ENCODE measurements at places on chromosomes 12 and 14. TPM values are rescaled to one million over a fixed set of nuclear protein-coding genes. Genes with fewer than 3 reads are reported as not detected.

- no peak overlapping the region for H3K4me3 ChIP-seq
- no peak overlapping the region for H3K27ac ChIP-seq
- no peaks in the 10 kb centered on the region for H3K36me3 ChIP-seq
Observed at GRCh38 chr14:82796086-82796485, 1262.4 kb upstream of the SEL1L start.

DNA sequence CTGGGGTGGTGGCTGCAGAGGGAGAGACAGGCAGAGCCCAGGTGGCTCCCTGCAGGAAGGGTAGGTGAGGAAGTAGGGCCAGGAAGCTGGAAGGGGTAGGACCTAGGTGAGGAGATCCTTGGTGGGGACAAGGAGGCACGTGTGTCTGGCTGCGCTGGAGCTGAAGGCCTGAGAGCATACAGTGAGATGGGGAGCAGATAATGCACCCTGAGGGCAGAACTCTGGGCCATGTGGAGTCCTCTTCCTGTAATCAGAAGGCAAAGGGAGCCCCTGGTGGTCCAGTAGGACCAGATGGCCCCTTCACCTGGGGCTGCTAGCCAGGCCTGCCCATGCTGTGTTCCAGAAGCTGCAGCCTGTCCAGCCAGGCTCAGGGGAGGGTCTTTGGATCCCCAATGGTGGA, 15.3 kb upstream of the KRT80 start:
- H3K4me1 ChIP-seq, result peaks cover 1% of the 10 kb centered on the region
- no peak for DNase-seq
- H3K36me3 ChIP-seq, result no peaks in the 10 kb centered on the region
- no peak overlapping the region for H3K27ac ChIP-seq
- H3K4me3 ChIP-seq, result no peak overlapping the region
- H3K27me3 ChIP-seq, result no peaks in the 10 kb centered on the region

LHX5 gene
- not detected for total RNA-seq

GRCh38 chr12:115758183-115758582, 519.3 kb downstream of the MED13L start:
- no peak for DNase-seq
- H3K4me3 ChIP-seq, result no peak overlapping the region
- H3K4me1 ChIP-seq, result no peaks in the 10 kb centered on the region
- no peaks in the 10 kb centered on the region for H3K27me3 ChIP-seq

- DNase-seq, result no peak
- H3K4me1 ChIP-seq, result peaks cover 6% of the 10 kb centered on the region
- peaks cover 28% of the 10 kb centered on the region for H3K36me3 ChIP-seq
- H3K27ac ChIP-seq, result no peak overlapping the region
Observed at GRCh38 chr12:111745211-111745610, 21.5 kb upstream of the ALDH2 start.

DNA sequence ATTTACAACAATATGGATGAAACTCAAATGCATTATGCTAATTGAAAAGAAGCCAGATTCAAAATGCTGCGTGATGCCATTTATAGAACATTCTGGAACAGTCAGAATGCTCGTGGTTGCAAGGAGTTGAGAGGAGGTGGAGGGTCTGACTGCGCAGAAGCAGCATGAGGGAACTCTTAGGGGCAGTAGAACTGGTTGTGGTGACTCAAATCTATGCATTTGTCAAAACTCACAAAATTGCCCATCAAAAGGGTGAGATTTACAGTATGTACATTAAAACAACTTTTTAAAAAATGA, 113.7 kb upstream of the PDZRN4 start:
- H3K4me3 ChIP-seq, result no peak overlapping the region
- no peaks in the 10 kb centered on the region for H3K27me3 ChIP-seq
- H3K27ac ChIP-seq, result no peak overlapping the region

DNA sequence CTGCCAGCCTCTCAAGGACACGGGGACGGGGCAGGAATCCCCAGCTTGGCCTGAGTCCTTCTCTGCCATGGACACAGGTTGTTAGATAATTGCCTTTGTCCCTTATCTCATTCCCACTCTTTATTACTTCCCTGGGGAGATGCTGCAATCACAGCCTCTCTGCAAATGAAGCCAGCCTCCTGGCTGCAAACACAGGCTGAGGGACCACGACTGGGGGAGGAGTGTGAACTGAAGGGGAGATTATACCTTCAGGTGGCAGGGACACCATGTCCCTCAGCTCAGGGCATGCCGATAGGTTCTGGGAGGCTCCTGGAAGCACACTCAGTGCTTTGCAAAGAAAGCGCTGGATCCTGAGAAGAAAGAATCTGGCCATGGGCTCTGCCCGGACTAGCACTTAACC, 16.1 kb upstream of the CHGA start:
- H3K4me3 ChIP-seq, result no peak overlapping the region
- no peak overlapping the region for H3K27ac ChIP-seq
- H3K27me3 ChIP-seq, result no peaks in the 10 kb centered on the region
- no peaks in the 10 kb centered on the region for H3K36me3 ChIP-seq

- DNase-seq, result no peak
- no peaks in the 10 kb centered on the region for H3K4me1 ChIP-seq
- H3K36me3 ChIP-seq, result no peaks in the 10 kb centered on the region
- no peaks in the 10 kb centered on the region for H3K27me3 ChIP-seq
Observed at GRCh38 chr12:54662026-54662425, 13.9 kb upstream of the DCD start.

DPPA3 gene
- total RNA-seq, result not detected

CCDC175 gene
- total RNA-seq, result 0.78 TPM

DNA sequence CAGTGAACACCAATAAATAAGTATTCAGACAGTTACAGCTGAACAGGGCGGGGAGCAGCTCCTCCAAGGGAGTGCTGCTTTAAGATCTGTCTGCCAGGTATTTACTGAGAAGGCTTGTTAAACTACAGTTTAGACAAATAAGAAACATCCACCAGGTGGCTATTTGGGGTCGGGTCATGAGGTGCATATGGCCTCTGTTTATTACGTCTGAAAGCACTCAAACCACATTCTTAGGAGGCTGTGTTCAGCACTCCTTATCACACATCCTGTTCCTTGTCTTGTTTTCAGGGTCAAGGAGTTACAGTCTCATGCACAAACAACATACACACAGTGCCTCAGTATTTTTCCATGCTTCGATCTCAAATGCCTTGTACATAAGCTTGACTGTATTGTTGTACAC, 78.8 kb downstream of the KCNMB4 start:
- H3K27ac ChIP-seq, result no peak overlapping the region
- H3K4me1 ChIP-seq, result no peaks in the 10 kb centered on the region
- no peaks in the 10 kb centered on the region for H3K27me3 ChIP-seq

C12orf50 gene
- not detected for total RNA-seq

- no peaks in the 10 kb centered on the region for H3K27me3 ChIP-seq
- DNase-seq, result no peak
- H3K4me3 ChIP-seq, result no peak overlapping the region
- H3K27ac ChIP-seq, result no peak overlapping the region
- H3K36me3 ChIP-seq, result no peaks in the 10 kb centered on the region
- H3K4me1 ChIP-seq, result no peaks in the 10 kb centered on the region
Observed at GRCh38 chr12:34294137-34294536, 271.8 kb downstream of the ALG10 start.

NKX2-1 gene
- not detected for total RNA-seq

P2RX2 gene
- total RNA-seq, result not detected

DNA sequence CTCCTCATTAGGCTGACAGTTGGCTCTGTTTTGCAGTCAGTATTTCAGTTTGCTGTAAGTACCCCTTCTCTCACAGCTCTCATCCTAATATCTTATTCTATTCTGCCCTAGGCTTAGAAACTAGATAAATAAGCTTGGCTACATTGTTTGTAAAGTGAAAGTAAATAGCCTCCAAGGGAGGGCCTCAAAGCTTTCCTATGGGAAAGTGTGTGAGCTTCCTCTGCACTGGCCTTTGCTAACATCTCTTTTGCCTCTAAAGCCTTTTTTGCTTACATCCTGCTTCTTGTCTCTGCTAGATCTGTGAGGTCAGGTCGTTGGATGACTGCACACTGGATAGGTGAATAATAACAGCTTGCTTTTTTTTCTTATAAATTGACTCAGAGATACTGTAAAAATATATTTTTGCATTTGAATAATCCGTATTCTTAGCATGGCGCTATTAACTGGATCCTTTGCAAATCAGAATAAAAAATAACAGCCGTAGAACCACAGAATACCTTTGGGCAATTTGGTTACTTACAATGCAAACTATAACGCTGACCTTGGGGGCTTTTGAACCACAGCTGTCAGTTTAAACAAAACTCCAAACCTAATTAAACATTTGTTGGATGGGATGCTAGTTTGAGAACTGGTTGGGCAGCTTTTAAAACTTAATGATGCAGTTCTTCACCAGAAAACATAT, 55.1 kb downstream of the TTC6 start:
- H3K36me3 ChIP-seq, result no peaks in the 10 kb centered on the region
- H3K27ac ChIP-seq, result no peak overlapping the region
- H3K4me3 ChIP-seq, result no peak overlapping the region
- no peak for DNase-seq

DNA sequence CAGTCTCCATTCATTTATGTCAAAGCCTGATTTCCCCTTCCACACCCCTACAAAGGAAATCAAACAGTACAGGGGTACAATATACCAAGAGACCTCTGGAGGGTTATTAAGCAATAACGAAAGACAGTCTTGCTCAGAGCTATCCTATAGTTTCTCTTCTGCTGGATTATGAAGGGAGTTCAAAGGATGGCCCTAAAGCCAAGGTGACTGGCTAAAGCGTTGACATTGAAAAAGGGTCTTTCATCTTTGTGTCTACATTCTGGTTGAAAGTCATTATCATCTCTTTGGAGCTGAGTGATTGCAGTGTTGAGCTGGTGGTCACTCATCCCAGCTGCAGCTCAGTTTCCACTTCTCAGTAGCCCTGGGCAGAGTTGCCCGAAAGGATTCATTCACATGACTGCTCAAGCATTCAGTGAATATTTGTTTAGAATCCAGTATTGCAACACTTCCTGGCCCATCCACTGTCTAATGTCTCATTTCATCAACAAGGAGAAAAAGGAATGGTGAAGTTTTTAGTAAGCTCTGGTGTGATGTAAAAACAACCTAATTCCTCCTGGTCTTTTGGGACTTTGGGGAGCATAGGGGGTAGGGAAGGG, 19.2 kb upstream of the TBX5 start:
- no peaks in the 10 kb centered on the region for H3K36me3 ChIP-seq
- H3K4me1 ChIP-seq, result no peaks in the 10 kb centered on the region
- no peak overlapping the region for H3K27ac ChIP-seq
- H3K4me3 ChIP-seq, result no peak overlapping the region
- no peak for DNase-seq
- no peaks in the 10 kb centered on the region for H3K27me3 ChIP-seq

ERP27 gene
- total RNA-seq, result 2.4 TPM

GRCh38 chr14:40204441-40205175, 772.4 kb upstream of the FBXO33 start:
- H3K4me3 ChIP-seq, result no peak overlapping the region
- no peak overlapping the region for H3K27ac ChIP-seq
- no peaks in the 10 kb centered on the region for H3K4me1 ChIP-seq
- no peak for DNase-seq
- no peaks in the 10 kb centered on the region for H3K36me3 ChIP-seq

- H3K27me3 ChIP-seq, result no peaks in the 10 kb centered on the region
- peaks cover 17% of the 10 kb centered on the region for H3K4me1 ChIP-seq
- no peak for DNase-seq
- no peak overlapping the region for H3K27ac ChIP-seq
- no peak overlapping the region for H3K4me3 ChIP-seq
Observed at GRCh38 chr12:913919-914698, 35.4 kb downstream of the RAD52 start.

DNA sequence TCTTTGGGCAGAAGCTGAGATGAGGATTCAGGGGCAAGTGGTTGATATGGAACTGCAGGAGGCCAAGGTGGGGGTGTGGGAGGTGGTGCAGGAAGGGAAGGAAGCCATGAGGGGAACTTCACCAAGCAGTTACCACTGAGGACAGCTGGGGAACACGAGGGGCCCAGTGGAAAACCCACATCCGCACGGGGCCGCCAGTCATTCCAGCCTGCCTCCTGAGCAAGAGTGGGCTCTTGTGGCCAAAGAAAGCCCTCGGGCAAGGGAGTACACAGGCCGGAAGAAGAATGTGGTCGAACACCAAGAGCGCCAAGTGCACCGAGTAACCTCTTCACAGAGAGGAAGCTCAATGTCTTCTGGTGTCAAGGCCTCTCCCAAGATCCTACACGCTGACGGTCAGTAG, 252.2 kb upstream of the FOXN3 start:
- H3K4me3 ChIP-seq, result no peak overlapping the region
- no peak for DNase-seq
- peaks cover 3% of the 10 kb centered on the region for H3K4me1 ChIP-seq
- no peaks in the 10 kb centered on the region for H3K36me3 ChIP-seq
- H3K27me3 ChIP-seq, result no peaks in the 10 kb centered on the region

DNA sequence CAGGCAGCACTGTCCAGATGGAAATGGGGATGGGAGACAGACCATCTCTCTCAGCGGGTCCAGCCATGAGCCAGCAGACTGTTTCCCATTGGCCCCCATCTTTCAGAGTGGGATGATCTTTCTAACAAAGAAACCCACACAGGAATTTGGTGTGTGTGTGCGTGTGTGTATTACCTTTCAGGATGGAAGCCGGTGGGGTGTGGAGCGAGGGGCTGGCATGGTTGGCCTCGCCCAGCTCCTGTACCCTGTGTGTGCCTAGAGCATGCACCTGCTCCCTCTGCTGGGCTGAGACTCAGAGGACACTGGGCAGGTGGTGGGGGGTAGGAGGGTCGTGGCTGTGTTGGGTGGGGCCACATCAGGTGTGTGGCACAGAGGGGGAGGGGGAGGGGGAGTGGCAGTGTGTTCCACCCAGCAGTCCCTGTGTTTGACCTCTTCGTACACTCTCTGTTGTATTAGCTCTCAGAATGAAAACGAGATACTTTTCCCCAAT, 33.0 kb upstream of the TSPAN9 start:
- no peak overlapping the region for H3K27ac ChIP-seq
- no peaks in the 10 kb centered on the region for H3K36me3 ChIP-seq
- H3K4me3 ChIP-seq, result no peak overlapping the region
- peaks cover 4% of the 10 kb centered on the region for H3K4me1 ChIP-seq
- DNase-seq, result no peak

NANOG gene
- total RNA-seq, result 0.35 TPM
